ENCODE measurements at places on chromosomes 5 and 9.

DNA sequence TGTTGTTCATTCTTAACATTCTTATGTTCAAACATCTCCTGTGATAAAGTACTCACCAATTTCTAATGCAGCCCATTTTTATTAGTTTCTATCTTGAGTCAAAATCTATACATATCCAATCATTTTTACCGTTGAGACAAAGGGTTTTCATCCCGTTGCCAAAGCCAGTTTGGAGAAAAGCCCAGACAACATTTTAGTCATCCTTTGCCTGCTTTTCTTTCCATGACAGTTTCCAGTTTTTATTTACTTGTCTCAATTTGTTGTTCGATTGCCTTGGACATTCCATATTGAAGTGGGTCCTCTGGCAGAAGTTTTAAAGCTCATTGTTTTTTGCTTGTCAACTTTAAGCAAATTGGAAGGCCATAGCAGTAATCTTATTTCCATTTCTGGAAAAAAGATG is 123.9 kb downstream of the RAB3C start:
- no peak for DNase-seq

DNA sequence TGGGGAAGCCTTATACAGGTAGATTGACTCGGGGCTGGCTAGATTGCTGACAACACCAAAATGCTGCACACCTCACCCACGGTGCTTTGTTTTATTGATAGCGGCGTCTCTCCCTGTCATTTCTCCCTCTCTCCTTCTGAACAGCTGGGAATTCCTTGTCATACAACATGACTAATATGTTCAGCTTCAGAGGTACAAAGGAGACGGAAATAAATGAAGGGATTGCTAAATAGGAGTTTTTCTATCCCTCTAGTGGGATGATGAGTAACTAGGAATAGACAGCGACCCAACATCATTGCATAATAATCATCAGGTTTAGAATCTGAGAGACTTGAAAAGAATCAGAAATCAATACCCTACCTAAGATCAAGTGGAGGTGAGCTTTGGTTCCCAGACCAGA is 337.7 kb upstream of the PANK3 start:
- DNase-seq: no peak

GRCh38 chr5:178323961-178324360 is 91.4 kb upstream of the PHYKPL start:
- DNase-seq: no peak

GRCh38 chr5:20536813-20537212 is 548.8 kb upstream of the CDH18 start:
- no peak for DNase-seq

DNA sequence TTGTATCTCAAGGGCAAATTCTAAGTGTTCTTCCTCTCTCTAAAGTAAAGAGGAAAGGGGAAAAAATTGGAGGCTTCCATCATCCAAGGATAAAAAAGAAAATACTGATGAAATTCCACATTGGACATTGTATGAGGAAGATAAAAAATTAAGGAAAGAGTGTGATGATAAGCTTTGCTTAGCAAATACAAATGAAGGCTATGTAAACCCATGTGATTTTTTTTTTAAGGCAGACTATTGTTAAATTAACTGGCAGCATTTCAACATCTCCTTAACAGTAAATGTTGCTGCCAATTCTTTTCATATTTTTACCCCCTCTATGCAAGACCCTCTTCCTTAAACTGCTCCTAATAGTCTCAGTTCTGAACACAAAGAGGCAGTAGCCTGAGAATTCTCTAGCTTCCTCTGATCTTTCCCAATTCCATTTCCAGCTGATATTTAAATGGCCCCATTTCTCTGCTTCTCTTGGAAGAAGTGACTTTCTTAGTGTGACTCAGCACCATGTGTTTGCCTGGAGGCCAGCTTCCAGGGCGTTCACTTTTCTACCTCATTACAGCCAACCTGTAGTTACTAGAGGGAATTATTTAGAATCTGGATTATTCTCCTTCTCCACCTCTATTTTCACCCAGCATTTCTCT is 159.7 kb downstream of the TLE1 start:
- DNase-seq: no peak
